ENCODE measurements at places on chromosomes 13 and 19.

DNA sequence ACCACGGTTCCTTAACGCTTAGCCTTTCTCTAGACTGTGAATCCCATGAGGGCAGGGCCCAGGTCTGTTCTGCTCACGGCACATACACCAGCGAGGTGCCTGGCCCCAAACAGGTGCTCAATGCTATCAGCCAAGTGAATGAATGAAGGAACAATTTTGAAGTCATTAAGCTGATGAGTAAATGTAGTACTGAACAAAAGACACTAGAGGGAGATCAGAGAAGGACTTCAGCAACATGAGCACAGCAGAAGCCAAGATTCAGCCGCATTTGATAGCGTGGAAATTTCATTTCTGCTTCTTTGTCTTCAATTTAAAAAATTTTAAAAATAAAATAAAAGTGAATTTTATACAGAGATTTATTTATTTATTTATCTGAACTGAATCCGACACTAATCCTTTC lies 20.1 kb upstream of the MYO16 start:
- DNase-seq, result no peak

DNA sequence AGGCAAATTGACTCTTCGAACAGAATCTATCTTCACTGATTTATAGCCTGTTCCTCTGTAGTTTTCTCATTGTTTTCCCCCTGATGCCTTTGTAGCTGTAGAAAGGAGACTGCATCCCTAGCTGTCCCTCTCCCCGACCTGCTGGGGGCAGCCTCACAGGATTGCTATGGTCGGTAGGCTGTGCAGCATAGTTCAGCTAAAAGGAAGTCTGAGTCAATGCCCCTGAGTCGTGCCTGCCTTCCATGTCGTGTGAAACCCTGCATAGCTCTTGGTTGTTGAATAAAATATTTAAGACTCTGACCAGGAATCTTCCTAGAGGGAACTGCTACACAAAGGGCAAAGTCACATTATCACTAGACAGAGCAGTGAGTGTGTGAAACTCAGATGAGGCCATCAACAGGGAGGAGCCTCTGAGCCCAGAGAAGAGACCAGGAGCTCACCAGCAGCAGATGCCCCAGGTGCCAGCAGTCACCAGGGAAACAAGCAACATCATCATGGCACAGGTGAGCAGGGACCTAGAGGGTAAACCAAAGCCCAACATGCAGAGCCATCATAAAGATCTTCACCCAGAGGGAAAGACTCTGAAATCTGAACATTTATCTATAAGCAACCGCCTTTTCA lies 108.4 kb upstream of the NBEA start:
- no peak for DNase-seq

GRCh38 chr19:16594681-16595091 lies 22.5 kb upstream of the SLC35E1 start:
- no peak for DNase-seq

DNA sequence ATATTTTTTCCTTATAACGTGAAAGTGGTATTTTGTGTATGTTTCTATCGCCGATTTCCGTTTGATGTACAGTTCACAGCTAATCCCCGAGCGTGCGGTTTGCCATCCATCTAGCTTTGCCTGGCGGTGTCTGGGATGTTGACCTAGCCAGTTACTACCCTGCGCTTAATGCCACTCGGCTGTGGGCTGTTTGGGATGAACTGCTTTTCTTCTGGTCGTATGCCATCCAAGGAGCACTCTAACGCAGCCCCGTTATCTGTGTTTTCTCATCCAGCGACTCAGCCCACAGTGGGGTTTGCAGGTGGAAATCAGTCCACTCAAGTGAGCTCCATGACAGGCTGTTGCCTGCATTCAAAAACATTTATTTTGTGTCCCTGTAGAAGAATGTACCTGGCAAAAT lies 512.3 kb downstream of the MYO16 start:
- DNase-seq, result no peak

DNA sequence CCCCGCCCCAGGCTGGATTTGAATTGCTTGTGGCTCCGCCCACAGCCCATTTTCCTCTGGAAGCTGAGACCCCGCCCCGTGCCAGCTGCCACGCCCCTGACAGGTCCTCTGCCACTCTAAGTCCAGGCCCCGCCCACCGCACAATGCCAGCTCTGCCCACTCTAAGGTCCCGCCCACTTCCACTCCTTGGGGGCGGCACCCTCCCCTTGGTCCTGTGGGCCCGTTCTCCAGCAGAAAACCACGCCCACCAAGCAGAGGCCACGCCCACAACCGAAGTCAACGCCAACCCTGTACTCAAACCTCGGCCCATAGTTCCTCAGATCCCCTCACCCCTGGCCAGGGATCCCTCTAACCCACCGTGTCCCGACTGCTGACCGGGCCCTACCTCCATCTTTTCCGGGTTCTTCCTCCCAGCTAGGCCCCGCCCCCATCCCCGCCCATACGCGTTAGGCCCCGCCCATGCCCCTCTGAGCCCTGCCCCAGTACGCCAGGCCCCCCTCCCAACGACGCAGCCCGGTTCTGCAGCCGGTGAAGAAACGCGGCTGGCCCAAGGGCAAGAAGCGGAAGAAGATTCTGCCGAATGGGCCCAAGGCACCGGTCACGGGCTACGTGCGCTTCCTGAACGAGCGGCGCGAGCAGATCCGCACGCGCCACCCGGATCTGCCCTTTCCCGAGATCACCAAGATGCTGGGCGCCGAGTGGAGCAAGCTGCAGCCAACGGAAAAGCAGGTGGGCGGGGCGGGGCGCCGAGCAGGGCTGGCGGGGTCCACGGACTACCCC lies 1.3 kb downstream of the HMG20B start:
- peak; percentile 56 for DNase-seq

DNA sequence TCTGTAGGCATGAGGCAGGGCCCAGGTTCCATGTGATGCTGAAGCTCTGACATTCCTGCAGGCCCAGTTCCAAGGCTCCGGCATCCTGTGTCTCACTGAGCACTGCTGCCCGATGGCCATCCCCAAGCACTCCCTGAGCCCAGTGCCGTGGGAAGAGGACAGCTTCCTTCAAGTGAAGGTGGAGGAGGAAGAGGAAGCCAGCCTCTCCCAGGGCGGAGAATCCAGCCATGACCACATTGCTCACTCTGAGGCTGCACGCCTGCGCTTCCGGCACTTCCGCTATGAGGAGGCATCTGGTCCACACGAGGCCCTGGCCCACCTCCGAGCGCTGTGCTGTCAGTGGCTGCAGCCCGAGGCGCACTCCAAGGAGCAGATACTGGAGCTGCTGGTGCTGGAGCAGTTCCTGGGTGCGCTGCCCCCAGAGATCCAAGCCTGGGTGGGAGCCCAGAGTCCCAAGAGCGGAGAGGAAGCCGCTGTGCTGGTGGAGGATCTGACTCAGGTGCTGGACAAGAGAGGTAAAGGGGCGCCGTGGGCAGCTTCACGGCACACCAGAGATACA lies 8.0 kb downstream of the ZSCAN22 start:
- DNase-seq, result no peak

GRCh38 chr19:1377176-1377964 lies 6.3 kb upstream of the NDUFS7 start:
- no peak for DNase-seq

- no peak for DNase-seq
These were observed 14.3 kb downstream of the DPRX start for GRCh38 chr19:53646144-53646543.

GRCh38 chr13:112366907-112367646 lies 9.1 kb upstream of the SPACA7 start:
- DNase-seq, result no peak

DNA sequence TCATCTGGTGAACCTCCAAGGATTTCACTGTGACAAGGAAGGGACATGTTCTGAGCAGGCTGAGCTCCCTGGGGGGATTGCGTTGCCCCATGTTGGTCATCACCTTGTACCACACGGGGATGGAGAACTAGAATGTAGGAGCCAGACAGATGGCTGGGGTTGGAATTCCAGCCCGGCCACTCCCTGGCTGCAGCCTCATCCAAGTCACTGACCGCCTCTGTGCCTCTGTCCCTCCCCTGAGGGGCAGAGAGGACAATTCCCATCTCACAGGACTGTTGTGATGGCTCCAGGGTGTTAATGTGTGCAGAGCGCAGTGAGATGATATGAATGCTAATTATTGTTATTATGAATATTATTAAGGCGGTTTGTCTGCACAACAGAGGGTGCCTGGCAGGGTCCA lies 24.1 kb downstream of the ADGRL1 start:
- DNase-seq, result no peak

GRCh38 chr13:39527961-39528660 lies 74.9 kb downstream of the LHFPL6 start:
- no peak for DNase-seq

DNA sequence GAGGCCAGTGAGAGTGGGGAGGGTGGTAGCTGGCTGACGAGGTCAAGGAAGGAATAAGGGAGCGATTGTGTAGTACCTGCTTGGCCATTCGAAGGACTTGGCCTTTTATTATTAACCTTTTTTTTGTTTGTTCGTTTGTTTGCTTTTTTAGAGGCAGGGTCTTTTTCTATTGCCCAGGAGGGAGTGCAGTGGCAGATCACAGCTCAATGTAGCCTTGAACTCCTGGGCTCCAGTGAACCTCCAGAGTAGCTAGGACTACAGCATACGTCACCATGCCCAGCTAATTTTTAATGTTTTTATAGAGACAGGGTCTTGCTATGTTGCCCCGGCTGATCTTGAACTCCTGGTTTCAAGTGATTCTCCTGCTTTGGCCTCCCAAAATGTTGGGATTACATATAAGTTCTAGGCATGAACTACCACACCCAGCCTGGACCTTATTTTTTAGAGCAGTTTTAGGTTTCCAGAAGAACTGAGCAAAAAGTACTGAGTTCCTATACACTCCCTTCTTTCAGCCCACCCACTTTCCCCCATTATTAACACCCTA lies 25.5 kb downstream of the ARHGEF7 start:
- no peak for DNase-seq

- DNase-seq, result no peak
These were observed 752.3 kb downstream of the PCDH9 start for GRCh38 chr13:66477816-66478215.

DNA sequence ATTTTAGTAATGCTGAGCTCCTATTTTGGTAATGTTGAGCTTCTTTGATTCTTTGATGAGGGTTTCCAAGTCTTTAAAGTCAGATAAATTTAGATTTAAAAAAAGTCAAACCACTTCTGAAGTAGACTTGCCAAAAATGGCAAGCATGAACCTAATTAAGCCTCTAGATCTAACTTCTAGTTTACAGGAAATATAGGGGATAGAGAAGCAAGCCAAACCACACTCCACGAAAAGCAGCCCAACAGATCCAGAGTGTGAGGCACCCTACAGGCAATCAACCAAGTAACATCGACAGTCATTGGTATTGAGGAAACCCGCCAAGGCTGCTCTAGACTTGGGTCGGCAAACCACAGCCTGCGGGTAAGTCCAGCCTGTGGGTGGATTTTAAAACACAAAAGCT lies 3.7 kb downstream of the GGACT start:
- no peak for DNase-seq
